GM12865 (cell line): ENCODE measurements at places on chromosomes 11 and 22.

DNA sequence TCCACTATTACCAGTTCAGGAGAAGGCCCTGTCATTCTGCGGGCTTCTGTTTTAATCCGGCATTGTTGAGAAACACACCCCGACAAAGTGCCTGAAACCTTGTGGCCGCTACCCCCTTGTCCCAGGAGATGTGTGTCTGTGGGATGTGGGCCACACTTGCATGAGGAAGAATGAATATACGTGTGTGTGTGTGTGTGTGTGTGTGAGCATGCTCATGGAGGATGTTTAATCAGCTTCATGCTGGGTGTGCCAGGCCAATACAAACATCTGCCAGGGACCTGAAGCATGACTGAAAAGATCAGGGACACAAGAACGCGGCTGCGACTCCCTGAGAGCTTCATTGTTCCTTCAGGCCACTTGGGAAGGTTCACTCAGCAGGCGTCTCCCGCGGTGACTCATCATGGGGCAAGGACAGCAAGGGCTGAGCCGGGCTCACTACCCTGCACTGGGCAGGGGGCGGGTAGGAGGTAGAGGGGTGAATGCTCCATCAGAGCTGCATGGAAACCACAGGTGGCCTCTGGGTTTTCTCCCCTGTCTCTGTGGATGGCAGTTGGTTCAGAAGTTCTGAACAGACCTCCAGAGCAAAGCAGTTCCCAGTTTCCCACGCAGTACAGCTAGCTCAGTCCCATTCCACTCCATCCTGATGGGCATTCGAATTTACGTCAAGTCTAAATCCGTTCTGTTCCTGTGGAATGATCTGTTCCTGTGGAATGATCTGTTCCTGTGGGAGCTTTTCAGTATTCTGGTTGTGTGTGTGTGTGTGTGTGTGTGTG is 7.0 kb upstream of the MALAT1 start:
- peak; percentile 69 for DNase-seq

GRCh38 chr11:27467181-27467913 is 5.2 kb downstream of the LGR4 start:
- DNase-seq: no peak

DNA sequence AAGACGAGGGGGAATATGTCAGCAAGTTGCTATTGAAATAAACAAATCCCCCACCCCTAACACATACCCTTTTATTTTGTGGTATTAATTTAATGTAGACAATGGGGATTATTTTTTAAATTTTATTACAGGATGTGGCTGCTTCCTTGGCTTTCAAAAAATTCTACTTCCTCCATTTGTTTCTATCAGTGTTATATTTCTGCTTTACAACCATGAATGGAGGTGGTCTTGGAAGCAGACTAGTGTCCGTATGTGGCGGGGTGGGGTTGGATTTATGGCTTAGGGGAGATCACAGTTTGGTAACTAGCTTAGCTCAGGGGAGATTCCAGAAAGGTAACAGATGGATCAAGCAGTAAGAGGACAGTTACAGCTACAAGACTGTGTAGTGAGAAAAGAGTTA is 39.3 kb upstream of the PICALM start:
- DNase-seq: no peak

- no peak for DNase-seq
Observed at GRCh38 chr22:47613606-47614350, 851.3 kb downstream of the TBC1D22A start.

DNA sequence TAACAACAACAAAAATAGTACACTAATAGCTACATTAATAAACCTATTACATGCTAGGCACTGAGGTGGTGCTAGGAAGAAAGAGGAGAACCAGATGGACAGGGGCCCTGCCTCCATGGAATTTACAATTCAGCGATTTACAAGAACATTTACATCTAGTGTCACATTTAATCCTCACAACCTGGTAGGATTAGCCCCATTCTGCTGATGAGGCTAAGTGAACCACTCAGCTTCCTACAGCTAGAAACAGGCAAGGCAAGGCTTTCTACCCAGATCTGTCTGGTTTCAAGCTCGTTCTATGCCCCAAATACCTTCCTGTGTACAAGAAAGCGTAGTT is 368.4 kb downstream of the BUD13 start:
- DNase-seq: no peak

GRCh38 chr22:46066691-46067090 is 83.6 kb upstream of the PPARA start:
- DNase-seq: no peak

DNA sequence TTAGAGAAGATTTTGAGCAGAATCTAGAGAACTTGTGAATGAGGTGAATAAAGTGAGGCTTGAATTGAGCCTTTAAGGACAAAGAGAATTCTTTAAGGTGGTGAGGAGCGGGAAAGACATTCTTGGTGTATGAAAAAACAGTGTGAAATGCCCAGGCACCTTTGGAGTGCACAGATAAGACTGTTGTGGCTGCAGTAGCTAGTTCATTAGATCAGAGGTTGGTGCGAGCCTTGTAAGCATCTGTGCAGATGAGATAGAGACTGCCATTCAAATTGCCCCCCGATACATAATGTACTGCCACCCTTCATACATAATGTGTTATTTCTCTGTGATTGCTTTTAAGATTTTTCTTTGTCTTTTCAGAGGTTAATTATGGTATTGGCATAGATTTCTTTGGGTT is 31.3 kb downstream of the ATXN10 start:
- DNase-seq: no peak

- no peak for DNase-seq
Observed at GRCh38 chr11:13784441-13784840, 116.0 kb downstream of the FAR1 start.

DNA sequence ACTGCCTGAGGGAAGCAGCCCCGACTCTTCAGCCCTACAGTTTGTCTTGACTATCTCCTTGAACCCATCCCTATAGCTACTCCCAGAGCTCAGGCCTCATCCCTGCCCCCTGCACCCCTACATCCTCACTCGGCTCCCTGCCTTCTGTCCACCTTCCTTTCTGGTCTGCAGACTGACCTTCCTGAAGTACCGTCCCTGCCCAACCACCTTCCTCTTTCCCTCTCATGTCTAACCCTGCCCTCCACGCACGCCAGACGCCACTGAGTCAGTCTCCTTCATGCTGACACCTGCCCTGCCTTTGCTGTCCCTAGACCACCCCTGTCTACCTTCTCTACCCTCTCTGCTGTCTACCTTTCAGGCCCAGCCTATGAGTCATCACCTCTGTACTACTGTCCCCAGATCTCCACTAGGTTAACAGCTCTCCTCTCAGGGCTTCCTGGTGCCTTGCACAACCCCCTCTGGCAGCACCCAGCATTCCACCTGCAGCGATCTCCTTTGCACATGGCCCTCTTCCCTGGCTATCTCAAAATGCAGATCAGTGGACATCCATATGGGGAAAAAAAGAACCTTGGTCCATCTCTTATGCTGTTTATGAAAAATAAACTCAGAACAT is 8.9 kb downstream of the KCTD21 start:
- DNase-seq: no peak

- no peak for DNase-seq
Observed at GRCh38 chr22:22478470-22478869, 30.1 kb downstream of the ZNF280B start.
